ENCODE measurements at places on chromosomes 12 and 14.

DNA sequence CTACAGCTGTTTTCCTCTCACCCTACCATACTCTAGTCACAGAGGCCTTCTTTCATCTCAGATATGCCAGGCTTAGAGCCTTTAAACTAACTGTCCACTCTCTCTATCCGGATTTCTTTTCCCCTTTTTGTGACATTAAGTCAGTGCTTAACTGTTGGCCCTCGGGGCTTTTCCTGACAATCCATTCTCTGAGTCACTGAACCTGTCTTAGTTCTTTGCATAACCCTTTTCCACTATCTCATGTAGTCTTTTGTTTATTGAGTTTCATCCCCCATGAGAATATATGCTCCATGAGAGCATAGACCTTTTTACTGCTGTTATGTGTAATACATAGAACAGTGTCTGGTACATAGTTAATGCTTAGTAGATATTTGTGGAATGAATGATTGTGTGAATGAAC, 68.7 kb downstream of the PLEKHA5 start:
- DNase-seq = no peak

- no peak for DNase-seq
Measured at GRCh38 chr14:91897106-91897701, 29.9 kb upstream of the TC2N start.

GRCh38 chr12:4241592-4241991, 32.0 kb upstream of the CCND2 start:
- DNase-seq = no peak

GRCh38 chr12:132505852-132506219, 15.9 kb downstream of the FBRSL1 start:
- DNase-seq = no peak

DNA sequence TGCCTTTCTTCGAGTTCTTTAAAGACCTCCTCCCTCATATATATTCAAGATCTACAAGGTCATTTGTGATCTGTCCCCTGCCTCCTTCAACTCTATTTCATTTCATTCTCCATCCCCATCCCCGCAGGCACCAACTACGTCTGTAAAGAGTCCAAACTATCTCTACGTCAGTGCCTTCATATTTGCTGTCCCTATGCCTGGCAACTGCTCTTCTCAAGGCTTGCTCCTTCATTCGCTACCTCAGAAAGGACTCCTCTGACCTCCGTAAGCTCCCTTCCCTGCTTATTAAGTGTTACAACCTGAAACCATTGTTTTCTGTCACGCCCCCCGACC, 650 bp downstream of the LLPH start:
- no peak for DNase-seq

GRCh38 chr12:103205906-103206305, 248.4 kb downstream of the ASCL1 start:
- no peak for DNase-seq

GRCh38 chr12:129202109-129202814, 349.0 kb downstream of the GLT1D1 start:
- no peak for DNase-seq

- DNase-seq = peak; percentile 48
Measured at GRCh38 chr12:57888409-57889157, 42.1 kb upstream of the CTDSP2 start.

GRCh38 chr14:68759017-68759560, 33.8 kb downstream of the ZFP36L1 start:
- DNase-seq = no peak

GRCh38 chr14:38618514-38618913, 362.6 kb upstream of the CLEC14A start:
- no peak for DNase-seq

- no peak for DNase-seq
Measured at GRCh38 chr12:98645572-98646067, 530 bp downstream of the APAF1 start.

GRCh38 chr12:47835006-47835830, 15.5 kb upstream of the HDAC7 start:
- no peak for DNase-seq

GRCh38 chr12:1839464-1839863, 19.1 kb downstream of the LRTM2 start:
- DNase-seq = no peak

DNA sequence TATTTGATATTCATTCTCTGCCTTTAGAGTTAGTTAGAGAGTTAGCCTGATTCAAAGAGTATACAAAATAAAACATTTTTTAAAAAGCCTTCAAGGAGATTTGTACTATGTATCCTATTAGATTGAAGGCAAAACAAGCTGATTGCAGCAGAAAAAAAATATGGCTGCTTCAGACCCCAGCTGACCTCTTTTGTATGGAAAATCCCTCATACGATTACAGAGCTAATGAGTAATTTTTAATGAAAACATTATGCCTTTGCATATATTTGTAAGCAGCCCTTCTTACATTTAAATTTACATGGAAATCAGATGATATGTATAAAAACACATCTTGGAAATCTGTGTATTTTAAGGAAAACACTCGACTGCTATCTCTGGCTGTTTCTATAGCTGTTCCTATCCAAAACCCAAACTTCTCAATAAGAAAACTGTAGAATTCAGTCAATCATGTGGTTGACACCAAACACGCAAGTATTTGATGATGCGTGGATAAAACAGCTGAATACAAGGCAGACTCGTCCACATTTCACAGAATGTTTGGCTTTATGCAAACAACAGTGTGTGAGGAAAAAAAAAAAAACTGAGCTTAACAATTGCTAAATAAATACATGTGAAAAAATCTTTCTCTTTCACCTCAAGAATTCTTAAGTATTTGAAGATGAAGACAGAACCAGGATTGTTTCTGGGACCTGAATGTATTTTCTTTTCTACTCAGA, 275.3 kb downstream of the EGLN3 start:
- no peak for DNase-seq

- DNase-seq = no peak
Measured at GRCh38 chr12:50062728-50063460, 5.5 kb downstream of the ASIC1 start.

DNA sequence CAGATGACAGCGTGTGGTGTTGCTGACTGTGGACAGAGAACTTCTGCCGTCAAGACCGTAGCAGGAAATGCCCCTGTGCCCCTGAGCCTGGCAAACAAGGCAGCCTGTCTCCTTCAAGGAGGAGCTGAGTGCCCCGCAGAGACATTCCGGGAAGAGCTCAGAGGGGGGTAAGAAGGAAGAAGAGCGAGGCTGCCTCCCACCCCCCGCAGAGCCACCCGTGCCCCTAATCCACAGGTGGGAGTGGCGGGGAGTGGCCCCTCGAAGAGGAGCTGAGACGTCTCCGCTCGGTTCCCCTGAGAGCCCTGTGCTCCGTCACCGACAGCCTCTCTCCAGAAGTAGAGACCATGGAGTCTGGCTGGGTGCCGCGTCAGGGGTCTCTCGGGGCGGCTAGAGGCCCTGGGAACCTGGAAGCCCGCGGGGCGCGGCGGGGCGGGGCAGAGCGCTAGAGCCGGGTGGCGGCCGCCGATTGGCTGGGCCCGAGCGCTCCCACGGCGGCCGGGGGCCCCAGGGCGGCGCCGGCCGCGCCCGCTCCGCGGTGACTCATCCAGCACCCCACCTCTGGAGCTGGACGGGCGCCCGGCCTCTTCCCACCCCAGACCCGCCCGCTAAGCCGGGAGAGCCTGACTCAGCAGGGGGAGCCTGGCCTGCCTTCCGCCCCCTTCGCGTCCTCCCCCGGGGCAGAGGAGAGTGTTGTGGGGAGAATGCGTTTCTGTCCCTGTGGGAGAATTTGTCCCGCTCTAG, 25.2 kb upstream of the KRT78 start:
- DNase-seq = peak; percentile 32

DNA sequence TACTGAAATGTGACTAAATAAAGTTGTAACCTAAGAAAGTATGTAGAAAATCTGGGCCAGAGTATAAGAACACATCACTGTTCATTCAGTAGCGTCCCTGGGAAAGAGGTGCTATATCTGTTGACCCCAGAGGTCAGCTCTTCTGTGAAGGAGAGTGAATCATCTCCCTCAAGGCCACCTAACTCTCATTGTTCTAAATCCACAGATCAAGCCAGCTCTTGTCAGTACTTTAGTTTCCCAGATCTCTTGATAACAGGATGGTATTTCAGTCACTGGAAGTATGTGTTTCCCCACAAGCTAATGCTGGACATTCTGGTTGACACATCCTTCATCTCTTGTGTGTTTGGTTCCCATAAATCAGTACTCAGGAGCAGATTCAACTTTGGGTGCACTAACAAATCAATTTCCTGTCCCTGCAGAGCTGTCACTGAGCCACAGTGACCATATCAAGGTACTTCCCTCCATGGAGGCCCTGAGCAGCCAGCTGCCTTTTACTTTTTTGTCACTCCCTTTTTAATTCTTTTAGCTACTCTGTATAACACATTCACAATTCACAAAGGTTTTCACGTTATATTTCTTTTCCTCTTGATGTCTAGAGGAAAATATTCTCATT, 7.8 kb downstream of the KRT1 start:
- no peak for DNase-seq

DNA sequence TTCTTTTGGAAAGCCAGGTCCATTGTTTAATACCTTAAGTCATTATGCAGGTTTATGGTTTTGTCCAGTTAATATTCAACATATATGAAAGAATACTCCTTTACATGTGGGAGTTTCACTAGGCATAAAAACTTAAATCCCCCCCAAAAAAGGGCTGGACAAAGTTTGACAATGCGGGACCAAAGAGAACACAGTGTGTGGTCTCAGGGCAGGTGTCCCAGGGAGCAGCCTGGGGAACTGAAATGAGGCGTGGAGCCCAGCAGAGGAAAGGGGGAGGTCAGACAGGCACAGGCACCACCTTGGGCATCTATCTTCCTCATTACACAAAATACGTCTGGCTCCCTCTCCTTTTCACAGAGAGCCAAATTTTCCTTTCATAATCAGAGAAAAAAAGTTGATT, 22.5 kb downstream of the PKP2 start:
- DNase-seq = no peak

DNA sequence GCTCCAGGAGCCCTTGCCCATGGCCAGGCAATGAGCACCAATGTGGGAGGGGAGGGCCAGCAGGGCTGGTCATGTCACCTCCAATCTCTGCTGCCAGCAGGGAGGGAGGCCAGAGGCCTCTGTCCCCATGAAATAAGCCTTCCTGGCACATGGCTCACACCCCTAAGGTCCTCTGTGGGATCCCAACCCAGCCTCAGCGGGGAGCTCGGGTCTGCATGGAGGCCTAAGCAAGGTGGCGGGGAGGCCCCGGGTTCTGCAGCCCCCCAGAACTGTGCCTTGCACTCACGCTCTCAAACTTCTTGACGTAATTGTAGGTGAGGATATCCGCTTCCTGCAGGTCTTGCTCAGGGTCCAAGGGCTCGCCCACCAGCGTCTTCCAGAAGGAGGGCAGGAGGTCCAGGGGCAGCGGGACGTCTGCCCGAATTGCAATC, 41.7 kb downstream of the TRAFD1 start:
- no peak for DNase-seq

GRCh38 chr12:113052326-113052725, 4.2 kb upstream of the DTX1 start:
- DNase-seq = no peak

DNA sequence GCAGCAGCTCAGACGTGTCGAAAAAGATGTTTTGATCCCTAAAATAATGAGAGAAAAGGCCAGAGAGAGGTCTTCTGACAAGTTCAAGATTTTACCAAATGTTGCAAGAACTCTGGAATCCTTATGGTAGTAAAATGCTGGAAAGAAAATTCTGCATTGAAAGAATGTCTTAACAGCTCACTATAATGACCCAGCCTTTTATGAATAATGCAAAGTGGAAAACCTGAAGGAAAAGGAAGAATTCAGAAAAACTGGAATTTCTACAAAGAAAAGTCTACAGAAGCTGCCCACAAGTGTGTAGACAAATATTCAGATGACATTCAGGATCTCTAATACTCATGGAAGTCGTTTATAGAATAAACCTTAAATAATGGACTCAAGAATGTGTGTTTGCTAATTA, 1.8 kb upstream of the CCDC88C start:
- DNase-seq = no peak

- no peak for DNase-seq
Measured at GRCh38 chr14:94368956-94369355, 19.4 kb downstream of the SERPINA1 start.
